Central memory CD4-positive, alpha-beta T cell (primary cell): ENCODE measurements at places on chromosomes 1 and 21.
A peak's percentile ranks its signal among the peaks of the same experiment; 100 is the strongest.

GRCh38 chr21:41653954-41654491 is 112.8 kb downstream of the RIPK4 start:
- DNase-seq, result no peak

DNA sequence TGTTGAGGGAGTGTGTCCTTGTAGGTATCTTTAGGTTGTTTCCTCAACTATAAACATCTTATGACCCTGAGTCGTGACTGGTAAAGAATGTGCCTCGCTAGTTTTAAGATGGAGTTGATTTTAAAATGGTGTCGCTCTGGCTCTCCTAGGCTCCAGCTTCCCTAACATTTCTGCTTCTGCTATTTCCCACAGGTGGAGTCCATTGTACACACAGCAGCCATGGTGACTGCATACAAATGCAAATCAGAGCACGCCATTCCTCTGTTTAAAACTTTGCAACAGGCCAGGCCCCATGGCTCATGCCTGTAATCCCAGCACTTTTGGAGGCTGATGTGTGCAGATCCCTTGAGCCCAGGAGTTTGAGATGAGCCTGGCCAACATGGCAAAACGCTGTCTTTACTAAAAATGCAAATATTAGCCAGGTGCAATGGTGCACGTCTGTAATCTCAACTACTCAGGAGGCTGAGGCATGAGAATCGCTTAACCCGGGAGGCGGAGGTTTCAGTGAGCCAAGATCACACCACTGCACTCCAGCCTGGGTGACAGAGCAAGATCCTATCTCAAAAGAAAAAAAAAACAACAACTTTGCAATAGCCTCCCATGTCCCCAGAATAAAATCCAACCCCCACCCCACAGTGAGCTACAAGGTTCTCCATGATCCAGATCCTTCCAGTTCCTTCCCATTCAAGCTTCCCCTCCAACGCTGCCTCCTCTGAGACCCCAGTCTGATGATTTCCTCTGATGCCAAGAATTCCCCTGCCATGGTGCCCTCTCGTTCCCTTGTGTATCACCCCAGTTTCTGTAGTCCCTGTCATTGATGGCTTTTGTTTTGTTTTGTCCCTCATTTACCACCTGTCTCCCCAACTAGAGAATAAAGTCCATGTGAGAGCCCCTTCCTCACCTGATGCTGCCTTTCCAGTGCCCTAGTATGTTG is 36.9 kb upstream of the KLHDC7A start:
- no peak for DNase-seq

- DNase-seq, result no peak
Measured at GRCh38 chr1:185896863-185897262, 162.7 kb downstream of the HMCN1 start.

DNA sequence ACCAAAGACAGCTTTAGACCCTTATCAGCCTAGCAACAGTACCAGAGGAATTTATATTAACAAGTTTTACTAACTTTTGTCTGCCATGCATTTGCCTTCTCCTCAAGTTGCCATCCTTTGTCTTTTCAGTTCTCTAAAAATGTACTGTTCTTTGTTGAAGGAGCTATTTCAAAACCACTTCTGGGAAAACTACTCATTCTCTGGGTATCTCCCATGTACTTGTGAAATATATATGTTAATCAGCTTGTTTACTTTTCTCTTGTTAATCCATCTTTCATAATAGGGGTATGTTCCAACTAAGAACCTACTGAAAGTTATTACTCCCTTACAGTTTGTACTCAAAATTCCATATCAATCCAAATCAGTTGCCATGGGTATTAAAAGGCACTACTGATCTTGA is 16.3 kb downstream of the DPYD start:
- DNase-seq, result no peak

DNA sequence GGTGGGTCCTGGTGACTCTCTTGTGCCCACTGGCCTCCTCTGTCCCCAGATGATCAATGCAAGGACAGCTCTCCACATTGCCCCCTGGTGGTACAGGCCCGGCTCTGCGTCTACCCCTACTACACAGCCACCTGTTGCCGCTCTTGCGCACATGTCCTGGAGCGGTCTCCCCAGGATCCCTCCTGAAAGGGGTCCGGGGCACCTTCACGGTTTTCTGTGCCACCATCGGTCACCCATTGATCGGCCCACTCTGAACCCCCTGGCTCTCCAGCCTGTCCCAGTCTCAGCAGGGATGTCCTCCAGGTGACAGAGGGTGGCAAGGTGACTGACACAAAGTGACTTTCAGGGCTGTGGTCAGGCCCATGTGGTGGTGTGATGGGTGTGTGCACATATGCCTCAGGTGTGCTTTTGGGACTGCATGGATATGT is 10.8 kb downstream of the ADAMTSL4 start:
- peak; percentile 68 for DNase-seq

- no peak for DNase-seq
Measured at GRCh38 chr1:158002022-158002630, 8.7 kb downstream of the KIRREL1 start.

DNA sequence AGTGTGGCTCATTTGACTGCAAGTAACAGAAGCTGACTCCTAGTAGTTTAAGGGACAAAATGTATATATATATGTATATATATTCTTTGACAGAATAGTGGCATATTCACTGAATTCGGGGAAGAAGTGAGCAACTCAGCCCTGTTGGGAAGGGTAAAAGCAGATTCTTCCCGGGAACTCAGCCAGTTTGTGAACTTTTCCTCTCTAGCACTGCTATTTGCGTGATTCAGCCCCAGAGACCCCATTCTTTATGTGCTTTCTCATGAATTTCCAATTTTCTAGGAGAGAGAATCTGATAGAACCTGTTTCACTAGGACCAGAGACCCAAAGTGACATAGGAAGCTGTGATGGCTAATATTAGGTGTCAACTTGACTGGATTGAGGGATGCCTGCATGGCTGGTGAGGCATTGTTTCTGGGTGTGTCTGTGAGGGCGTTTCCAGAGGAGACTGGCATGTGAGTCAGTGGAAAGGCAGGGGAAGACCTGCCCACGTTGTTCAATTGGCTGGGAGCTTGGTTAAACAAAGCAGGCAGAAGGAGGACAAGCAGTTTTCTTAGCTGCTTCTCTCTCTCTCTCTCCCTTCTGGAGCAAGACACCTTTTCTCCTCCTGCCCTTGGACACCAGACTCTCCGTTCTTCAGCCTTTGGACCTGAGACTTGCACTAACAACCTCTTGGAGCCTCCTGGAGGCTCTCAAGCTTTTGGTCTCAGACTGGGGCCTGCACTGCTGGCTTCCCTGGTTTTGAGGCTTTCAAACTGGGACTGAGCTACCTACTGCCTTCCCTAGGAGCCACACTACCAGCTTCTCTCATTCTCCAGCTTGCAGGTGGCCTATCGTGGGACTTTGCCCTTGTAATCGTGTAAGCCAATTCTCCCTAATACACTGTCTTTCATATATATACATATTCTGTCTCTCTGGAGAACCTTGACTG is 93.4 kb upstream of the KCNK1 start:
- no peak for DNase-seq

DNA sequence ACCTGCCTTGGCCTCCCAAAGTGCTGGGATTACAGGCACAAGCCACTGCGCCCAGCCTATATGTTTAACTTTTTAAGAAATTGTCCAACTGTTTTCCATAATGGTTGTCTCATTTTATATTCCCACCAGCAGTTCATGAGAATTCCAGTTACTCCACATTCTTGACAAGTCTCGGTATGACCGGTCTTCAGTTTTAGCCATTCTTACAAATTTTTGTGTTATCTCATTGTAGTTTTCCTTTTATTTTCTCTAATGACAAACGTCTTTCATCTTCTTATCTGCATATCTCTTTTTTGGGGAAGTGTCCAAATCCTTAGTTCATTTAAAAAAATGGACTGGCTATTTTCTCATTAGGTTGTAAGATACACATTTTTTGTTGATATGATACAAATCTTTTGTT is 132.5 kb downstream of the HS2ST1 start:
- no peak for DNase-seq

DNA sequence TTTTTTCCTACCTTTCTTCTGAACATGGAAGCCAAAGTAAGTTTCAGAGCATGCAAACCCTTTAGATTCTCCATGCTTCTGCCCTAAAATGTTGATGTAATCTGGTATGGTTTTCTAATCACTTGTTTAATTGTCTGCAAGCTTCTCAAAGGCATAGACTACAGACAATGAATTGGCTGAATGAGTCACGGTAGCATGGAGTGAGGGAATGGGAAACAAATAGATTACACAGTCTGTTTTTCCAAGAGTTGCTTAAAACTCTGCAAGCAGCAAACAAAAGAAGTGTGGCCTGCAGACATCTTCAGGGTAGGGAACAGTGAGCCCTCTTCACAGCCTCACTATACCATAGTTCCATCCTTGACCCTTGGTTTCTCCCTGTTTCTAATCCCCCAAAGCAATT is 326.0 kb downstream of the BARHL2 start:
- no peak for DNase-seq

DNA sequence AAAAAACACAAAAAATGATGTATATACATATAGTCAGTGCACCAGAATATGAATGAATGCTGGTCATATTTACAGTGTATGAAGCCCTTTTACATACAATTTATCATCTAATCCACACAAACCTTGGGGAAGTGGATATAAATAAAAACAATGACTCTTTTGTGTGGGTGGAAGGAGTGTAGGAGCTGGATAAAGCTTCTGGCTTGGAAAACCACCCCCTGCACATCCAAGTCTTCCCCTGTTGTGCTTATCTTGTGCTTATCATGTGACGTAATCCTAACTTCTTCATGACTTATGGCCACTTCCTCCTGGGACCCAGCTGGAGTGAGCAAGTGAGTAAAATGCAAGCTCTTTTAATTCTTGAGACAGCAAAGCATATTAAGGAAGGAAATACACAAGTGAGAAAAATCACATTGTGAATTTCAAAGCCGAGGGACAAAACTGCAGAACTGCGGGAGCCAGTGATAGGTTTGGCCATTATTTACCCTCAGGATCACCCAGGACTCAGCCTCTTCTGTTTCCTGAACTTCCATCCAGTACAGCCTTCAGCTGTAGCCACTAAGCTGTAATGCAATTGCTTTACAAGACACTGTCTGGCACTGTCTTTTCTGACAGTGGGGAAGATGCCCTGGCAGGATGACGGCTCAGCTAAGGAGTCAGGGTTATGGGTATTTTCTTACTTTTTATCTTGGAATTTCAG is 104.0 kb upstream of the PPM1J start:
- DNase-seq, result no peak

- DNase-seq, result peak; percentile 69
Measured at GRCh38 chr1:192809307-192810252, 741 bp downstream of the RGS2 start.

DNA sequence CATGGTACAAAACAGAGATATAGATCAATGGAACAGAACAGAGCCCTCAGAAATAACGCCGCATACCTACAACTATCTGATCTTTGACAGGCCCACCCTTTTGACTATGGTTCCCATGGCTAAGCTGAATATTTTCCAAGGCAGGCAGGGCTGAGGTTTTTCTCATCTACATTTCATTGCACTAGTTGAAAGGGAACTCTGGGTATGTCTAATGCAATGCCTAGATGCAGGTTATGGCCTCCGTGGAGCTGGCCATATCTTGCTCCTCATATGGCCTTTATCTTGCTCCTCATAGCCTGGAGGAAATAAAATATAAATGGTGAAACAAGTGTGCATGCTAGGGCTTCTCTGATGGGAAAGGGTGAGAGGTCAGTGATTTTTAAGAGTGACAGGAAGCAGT is 10.6 kb downstream of the SPRR5 start:
- no peak for DNase-seq

DNA sequence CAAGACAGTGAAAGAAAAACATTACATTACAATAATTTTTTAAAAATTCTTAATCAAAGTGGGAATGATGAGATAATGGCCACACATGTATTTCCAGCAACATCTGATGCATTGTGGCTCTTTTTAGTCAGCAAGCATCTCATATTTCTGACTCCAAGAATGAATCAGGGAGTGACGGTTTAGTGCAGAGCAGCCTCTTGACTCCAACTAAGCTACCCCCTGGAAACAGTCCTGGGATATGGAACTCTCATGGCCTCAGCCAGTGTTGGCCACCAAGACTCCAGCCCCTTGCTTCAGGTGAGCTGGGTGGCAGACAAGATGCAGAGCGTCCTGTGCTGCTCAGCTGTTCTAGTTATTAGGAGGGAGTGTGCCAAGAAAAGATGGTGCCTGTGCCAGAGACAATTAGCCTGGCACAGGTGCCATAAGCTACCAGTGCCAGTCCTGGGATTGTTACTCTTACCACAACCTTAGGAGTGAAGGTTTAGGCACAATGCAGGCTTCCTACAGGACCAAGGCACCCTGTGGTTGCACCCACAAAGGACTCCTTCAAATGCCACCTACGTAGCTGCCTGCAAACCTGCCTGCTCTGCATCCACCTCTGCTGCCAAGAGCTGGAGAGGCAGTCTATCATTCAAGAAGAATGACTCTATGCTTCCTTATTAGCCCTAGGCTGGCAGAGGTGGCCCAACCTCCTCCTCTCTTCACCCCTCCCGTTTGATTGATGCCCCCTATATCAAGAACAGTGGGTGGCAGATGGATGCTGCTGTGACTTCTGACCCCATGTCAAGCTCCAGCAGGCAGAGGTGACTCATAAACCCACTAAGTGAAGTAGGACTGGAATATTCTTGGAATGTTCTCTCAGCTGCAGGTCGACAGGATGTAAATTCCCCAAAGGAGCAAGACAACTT is 6.0 kb upstream of the SEC16B start:
- DNase-seq, result no peak

- peak; percentile 47 for DNase-seq
Measured at GRCh38 chr1:244046907-244047611, 4.0 kb upstream of the ZBTB18 start.

- no peak for DNase-seq
Measured at GRCh38 chr1:31627301-31627929, 9.9 kb downstream of the HCRTR1 start.

DNA sequence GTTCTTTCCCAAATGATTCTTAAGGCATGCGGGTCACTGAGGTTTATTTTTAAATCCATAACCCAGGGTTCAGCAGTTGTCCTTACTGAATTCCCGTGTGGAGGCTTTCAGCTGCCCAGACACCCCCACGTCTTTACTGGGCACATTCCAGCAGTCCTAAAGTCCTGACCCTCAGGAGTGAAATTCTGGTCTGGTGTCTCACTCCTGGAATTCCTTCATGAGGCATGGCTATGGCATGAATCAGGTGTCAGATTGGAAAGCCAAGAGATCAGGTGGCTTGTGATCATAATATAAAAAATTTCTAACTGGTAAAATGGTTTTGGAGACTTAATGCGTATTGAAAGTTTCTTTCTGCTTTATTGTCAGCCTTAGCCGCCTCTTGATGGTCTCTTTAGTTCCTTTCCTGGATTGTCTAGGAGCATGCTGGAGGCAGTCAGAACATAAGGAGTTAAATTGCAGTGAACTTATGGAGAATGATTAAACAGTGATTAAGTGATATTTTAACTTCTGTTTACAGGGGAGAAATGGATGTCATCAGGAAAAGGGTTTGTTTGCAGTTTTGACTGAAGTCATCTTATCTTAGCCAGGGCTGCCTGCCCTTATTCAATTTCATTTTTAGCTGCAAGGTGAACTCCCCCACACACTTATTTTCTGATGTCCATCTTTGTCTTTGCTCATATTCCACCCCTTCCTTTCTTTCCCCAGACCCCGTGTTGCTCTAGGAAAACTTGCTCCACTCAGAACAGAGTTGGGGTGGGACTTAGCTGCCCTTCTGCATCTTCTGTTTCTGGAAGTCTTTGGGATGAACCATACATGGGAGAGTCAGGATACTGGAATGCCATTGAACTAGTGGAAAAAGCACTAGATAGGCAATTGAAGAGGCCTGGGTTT is 25.7 kb upstream of the MACF1 start:
- no peak for DNase-seq

- no peak for DNase-seq
Measured at GRCh38 chr21:36784947-36785346, 86.0 kb downstream of the SIM2 start.
